HT1080 (cell line): ENCODE measurements at places on chromosomes 2 and 18.

- peak; percentile 12 for DNase-seq
These were observed 99.1 kb upstream of the NEUROD1 start for GRCh38 chr2:181779288-181780021.

DNA sequence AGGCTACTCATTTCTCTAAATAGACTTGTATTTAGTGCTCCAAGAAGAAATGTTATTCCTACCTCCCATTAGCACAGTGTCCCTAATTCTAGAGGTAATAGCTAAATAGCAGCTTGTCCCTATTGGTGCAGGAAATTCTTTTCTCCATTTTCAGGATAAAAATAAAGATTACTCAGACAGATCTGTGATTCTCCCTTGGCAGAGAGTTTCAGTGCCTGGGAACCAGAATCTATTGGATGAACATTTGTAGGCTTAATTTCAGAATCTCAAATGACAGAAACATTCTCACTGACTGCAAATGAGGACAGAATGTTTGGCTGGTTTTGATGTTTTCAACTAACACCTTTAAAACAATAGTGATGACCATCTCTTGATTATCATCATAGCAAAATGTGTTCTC, 33.3 kb upstream of the LGALSL start:
- no peak for DNase-seq

- no peak for DNase-seq
These were observed 46.8 kb upstream of the PTMA start for GRCh38 chr2:231661422-231662027.

GRCh38 chr18:34795070-34795732, 85.1 kb downstream of the DTNA start:
- DNase-seq: no peak

GRCh38 chr2:85741833-85742455, 11.8 kb upstream of the ATOH8 start:
- DNase-seq: peak; percentile 70

GRCh38 chr2:233997707-233998106, 52.8 kb upstream of the SPP2 start:
- no peak for DNase-seq
